Stimulated activated CD4-positive, alpha-beta T cell treated with anti-CD3 and anti-CD28 coated beads, Interleukin-2, amount 100 ng/mL, for 4 hours (primary cell): ENCODE measurements at places on chromosomes 1 and 21.

DNA sequence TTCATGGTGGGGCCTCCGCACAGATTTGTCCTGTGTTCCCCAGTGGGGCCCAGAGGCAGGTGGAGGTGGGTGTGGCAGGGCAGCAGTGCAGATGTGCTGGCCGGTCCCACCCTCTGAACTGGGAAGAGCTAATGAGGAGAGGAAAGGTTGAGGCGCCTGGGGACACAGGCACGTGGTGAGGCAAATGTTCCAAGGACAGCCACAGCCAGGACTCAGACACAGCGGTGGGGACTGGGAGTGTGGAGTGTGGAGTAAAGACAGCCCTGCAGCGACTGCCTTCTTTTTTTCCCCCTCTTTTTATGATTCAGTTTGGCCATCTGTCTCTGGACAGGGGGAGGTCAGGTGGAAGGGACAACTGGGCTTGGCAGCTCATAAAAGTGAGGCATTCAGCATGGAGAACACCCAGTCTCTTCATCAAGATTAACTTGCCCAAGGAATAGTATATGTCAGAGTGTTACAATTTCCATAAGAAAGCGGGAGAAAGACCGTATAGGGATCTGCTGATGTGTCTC, 104.2 kb upstream of the GCLM start:
- DNase-seq = no peak

DNA sequence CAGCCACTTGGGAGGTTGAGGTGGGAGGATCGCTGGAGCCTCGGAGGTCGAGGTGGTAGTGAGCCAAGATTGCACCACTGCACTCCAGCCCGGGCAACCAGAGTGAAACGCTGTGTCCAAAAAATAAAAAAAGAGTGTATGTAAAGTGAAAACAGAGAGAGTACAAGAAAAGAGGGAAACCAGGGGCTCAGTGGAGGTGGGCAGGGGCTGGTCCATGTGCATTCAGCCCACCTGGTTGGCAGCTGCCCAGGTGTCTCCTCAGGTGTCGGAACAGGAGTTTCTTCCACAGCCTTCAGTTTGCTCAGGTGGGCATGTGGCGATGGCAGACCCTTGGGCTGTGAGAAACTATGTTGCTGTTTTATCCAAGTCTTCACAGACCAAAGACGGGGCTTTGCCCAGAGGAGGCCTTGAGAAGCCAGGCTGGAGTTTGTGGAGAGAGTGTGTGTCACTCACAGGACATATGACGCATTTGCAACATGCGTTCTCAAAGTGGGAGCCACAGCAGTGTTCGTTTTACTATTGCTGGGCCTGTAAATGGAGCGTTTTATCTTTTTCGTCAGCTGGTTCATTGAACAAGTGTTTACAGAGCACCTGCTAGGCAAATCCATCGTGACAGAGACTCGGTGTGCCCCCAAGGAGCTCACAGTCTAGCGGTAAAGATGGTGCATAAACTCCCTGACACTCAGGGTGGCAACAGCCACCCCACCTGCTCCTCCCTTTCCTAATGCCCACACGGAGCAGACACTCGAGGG, 22.4 kb upstream of the SAMD11 start:
- DNase-seq = no peak

DNA sequence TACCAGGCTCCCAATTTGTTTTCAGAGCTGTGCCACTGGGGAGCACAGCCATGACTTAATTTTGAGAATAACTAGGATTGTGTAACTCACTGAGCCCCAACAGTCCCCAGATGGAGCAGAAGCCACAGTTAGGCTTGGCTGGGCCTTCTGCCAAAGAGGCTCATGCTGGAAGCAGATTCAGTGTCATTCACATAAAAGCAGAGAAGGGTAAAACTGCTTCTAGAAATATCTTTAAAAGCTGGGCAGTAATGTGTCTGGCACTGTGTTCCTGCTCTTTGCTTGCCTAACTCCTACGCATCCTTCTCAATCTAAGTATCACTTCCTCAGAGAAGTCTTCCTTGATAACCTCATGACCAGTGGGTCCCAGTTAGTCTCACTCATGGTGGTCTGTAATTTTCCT, 20.3 kb downstream of the STK40 start:
- no peak for DNase-seq

DNA sequence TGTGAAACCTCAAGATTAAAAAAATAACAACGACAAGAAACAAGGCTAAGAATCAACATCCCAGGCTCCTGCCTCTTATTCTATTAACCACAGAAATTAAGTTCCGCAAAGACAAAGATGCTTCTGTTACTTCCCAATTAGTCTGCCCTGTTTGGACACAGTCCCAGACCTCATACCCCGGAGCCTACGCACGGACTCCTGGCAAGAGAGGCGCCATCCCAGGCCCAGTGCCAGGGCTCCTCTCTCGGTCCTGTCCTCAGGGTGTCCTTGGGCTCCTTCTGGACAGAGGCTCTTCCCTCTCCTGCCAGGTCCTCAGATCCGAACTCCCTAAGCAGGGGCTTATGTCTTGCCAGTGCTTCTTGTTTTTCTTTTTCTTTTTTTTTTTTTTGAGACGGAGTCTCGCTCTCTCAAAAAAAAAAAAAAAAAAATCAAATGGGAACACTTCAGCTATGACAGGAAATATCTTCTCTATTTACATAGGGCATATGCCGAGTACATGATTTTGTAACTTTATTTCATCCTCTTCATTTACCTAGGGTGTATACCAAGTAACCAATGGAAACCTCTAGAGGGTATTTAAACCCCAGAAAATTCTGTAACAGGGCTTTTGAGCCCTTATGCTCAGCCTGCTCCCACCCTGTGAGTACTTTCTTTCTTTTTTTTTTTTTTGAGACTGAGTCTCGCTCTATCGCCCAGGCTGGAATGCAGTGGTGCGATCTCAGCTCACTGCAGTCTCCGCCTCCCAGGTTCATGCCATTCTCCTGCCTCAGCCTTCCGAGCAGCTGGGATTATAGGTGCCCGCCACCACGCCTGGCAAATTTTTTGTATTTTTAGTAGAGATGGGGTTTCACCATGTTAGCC, 11.7 kb upstream of the ENO1 start:
- no peak for DNase-seq

DNA sequence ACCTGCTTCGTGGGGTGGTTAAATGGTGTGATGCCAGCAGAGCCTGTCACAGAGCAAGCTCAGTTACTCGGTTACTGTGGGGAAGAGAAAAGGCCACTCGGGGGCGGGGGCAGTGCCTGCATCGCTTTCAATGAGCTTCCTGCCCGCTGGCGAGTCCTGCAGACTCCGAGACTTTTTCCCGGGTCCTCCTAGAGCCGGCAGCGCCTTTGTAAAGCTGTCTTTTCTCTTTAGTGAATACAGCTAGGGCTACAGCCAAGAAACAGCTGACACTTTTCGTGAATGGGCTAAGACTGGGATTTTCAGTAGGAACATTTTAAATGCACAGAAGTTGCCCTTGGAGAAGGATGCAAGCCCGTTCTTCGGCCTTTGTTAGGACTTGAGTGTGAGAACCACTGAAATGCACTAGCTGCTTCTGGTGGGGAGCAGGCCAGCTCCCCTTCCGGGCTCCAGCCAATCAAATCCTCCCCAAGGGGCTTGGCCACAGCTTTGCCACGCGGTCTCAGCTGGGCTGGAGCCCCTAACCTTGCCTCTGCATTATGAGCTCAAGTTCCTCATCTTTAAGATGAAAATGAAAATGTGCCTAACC, 23.4 kb upstream of the EFHD2 start:
- DNase-seq = no peak

DNA sequence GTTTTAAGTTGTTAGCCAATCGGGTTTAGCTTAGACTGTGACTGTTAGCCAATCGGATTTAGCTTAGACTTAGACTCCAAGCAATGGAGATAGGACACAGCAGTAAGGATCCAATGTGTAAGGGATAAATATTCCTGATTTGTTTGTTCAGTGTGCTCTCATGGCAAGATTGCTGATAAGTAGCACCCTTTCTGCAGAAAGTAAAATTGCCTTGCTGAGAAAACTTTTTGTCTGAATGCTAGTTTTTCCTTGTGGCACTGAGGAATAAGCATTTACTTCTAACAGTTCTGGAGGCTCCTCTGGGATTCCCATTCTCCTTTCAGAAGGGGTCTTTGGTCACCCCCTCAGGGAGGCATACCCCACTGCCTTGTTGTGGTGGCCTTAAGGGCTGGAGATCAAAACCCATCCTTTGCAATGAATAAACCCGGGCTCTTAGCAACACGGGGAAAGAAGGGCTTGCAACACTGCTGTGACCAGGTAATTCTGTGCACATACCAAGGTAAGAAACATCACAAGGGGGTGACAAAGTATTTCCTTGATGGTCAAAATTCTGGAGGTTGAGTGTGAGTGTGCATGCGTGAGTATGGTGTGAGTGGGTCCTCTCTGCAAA, 45.4 kb downstream of the SERINC2 start:
- no peak for DNase-seq

GRCh38 chr21:44814498-44815023, 3.3 kb downstream of the SUMO3 start:
- no peak for DNase-seq

DNA sequence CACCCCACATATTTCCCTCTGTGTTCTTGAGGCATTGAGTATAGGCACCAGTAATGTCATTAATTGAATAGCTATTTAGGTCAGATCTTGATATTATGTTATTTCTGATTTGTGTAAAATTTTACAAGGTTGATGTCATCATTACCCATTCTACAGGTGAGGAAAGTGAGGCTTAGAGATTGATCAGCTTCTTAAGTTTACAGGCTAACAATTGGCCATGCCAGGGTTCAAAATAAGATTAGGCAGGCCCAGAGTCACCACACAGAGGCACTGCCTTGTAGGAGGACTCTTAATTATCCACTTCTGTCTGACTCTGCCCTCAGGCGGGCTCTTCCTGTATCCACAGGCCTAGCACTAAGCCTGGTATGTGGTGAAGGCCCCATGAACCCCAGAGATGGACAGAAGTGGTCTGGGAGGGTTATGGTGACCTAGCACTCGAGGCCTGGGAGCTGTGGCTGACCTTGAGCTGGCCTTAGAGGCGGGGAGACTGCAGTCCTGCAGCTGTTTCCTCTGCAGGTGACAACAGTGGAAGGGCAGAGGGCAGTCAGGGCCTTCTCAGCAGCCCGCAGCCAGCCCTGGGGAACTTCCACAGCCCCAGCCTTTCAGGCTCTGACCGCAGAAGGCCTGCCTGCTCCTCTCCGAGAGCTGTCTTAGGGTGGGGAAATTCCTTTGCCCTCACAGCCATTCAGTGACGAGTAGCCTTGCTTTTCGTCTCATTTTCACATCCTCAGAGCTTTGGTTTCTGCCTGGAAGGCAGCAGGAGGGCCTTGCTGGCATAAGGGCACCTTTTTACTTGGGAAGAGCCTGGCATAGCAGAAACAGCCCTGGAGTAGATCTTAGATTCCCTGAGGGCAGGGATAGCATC, 12.2 kb downstream of the ZDHHC18 start:
- no peak for DNase-seq

GRCh38 chr1:209808059-209808581, 2.2 kb upstream of the IRF6 start:
- no peak for DNase-seq

DNA sequence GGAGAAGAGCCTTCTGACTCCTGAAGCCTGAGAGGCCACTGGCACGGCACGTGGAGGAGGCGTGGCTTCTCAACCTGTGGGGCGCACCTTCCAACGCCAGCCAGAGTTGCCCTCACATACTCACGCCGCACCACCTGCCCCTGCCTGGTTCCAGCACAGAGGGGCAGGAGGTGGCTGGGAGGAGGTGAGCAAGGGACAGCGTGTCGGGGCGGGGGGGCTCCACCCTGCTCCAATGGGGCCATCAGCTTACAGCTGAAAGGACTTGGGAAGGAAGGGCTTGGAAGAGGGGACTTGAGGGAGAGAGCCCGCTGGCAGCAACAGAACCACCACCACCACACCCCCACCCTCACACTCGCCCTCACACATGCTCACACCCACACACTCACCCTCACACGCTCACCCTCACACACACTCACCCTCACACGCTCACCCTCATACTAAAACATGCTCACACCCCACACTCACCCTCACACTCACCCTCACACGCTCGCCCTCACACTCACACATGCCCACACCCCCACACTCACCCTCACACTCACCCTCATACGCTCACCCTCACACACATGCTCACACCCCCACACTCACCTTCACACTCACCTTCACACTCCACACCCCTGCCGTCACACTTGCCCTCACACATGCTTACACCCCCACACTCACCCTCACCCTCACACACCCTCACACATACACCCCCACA, 41.6 kb upstream of the EDN2 start:
- DNase-seq = no peak

GRCh38 chr21:43868461-43868860, 3.4 kb downstream of the AGPAT3 start:
- no peak for DNase-seq

GRCh38 chr1:37636435-37636834, 1.7 kb upstream of the RSPO1 start:
- DNase-seq = no peak

- DNase-seq = peak; percentile 87
These were observed 1.3 kb downstream of the PIGV start for GRCh38 chr1:26788836-26789611.

DNA sequence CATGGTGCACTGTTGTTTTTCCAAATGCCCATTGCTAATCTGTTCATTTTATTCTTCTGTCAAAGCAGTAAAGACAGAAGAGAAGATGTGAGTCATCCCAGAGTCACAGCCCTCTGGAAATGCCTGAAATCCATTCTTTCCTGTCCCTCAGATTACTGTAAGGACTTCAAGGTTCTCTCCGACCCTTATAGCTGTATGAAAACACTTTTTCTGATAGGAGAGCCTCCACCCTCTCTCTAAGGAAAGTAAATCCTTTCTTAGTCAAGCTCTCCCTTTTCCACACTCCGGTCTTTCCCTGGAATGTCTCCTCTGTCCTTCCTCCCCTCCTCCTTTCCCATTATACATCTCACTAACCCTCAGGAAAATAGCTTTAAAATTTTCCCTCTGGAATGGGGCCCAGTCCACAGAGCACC, 3.5 kb upstream of the PRDX6 start:
- DNase-seq = no peak

GRCh38 chr1:119636491-119637089, 11.5 kb downstream of the ZNF697 start:
- no peak for DNase-seq

GRCh38 chr1:157154940-157155514, 16.8 kb upstream of the ETV3 start:
- DNase-seq = no peak

DNA sequence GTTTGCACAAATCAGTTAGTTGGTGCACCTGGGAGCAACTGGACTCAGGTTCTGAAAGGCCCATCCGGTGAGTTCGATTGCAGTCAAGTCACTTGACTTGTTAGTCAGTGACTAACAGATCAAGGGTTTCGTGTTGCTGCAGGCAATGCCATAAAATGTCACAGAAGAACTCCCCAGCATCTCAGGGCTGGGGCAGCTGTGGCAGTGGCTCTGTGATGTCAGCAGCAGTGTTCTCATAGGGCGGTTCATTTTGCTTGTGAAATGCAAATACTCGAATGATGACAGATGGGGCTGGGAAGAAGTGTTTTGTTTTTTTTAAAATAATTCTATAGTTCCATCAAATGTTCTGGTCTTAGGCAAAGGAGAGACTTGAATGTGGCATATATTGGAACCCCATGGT, 287.8 kb downstream of the LMX1A start:
- no peak for DNase-seq
